Left kidney (tissue), 8 donors: ENCODE measurements at places on chromosomes 7 and 10. TPM values are rescaled to one million over a fixed set of nuclear protein-coding genes. Genes with fewer than 3 reads are reported as not detected.
A peak's percentile ranks its signal among the peaks of the same experiment; 100 is the strongest.

DNA sequence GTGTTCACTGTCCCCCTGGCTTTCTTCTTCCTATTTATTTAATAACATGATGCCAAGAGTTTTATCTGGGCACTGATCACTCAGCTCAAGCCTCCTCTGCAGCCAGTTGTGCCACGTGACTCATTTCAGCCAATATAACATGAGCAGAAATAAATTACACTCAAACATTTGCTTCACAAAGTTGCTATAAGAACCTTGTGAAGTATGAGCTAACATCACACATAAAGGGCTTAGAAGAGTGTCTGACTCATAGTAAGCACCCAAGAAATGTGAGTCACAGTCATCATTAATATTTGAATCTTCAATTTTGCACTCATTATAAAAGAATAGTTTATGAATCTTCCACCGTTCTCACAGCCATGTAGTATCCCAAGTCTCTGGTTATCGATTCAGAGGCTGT, 414.6 kb upstream of the NPVF start:
- DNase-seq: no peak

- DNase-seq: no peak
Observed at GRCh38 chr7:87027900-87028299, 31.6 kb downstream of the ELAPOR2 start.

- DNase-seq: peak; percentile 22
Observed at GRCh38 chr10:52729271-52730104, 43.1 kb downstream of the MBL2 start.

MMD2 gene
- not detected for polyA plus RNA-seq

- DNase-seq: no peak
Observed at GRCh38 chr7:135441791-135442190, 68.1 kb downstream of the CNOT4 start.

GRCh38 chr10:23558361-23558799, 119.5 kb downstream of the OTUD1 start:
- DNase-seq: no peak

DNA sequence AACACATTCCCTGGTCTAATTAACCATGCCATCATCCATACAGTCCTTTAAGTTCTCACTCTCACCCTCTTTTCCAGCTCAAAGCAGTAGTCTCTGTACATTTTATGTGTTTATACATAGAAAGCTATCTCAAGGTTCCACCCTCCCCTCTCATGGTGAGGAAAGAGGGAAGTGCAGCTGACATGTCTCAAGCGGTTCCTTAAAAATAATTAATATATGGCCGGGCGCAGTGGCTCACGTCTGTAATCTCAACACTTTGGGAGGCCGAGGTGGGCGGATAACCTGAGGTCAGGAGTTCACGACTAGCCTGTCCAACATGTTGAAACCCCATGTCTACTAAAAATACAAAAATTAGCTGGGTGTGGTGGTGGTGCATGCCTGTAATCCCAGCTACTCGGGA, 36.7 kb downstream of the ZC3HAV1 start:
- DNase-seq: no peak

DNA sequence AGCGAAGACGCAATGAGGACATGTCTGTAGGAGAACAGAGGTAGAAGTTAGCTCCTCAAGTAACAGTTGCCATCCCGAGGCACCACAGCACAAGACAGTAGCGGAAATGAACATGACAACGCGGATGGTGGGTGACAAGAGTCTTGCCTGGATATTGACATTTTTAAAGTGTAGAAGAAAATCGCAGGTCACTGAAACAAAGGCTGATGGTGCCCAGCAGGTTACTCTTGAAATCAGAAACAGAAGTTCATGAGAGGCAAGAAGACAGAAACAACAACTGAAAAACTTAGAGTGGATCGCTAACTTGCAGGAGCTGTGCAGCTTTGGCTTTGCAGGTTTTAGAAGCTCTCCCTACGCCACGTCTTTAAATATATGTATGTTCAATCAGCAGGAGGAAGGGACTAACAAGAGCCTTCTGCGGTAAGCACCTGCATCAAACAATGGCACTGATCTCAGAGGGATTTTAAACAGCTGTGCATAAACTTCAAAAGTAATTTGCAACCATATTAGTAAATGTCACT, 1.8 kb downstream of the PRKCQ start:
- DNase-seq: no peak

GRCh38 chr10:131179361-131179760, 132.2 kb downstream of the TCERG1L start:
- DNase-seq: no peak
